ENCODE measurements at places on chromosomes 2 and 18.

- no peak for DNase-seq
These were observed at the start of gene ITGA6 for GRCh38 chr2:172427256-172427989. TSS of gene ITGA6 (plus strand) at chr2:172427586.

GRCh38 chr18:41965634-41966255 is 10.7 kb downstream of the PIK3C3 start:
- DNase-seq: no peak

DNA sequence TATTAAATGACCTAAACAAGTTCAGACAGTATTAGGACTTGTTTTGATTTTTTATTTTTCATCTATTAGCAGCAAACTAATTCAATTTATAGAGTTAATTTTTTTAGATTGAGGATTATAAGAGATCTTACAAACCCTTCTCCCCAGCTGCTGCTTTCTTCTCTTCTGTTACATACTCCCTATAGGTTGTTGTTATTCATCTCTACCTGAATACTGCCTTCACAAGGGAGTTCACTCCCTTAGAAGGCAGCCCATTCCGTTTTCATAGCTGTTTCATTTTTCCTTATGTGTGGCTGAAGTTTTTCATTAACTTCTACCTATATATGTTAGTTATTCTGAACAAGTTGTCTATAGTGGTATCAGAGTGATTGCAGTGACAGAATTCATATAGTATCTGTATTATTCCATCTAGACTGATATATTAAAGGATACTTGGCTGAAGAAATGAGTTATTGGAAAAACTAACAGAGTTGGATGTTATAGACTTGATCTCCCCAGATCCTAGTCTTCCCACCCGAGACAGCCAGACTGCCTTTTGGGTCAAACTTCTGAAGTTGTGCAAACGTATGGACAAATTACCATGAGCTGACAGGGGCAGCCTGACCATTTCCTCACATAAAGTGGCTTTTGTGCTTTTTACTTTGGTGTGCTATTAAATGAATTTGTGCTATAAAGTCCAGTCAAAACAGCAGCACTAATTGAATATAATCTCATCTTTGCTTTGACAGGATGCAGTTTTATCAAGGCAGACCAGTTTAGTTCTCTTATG is 8.7 kb downstream of the GLS start:
- DNase-seq: no peak

- DNase-seq: no peak
These were observed 1.9 kb upstream of the SPOPL start for GRCh38 chr2:138499684-138500083.

- DNase-seq: no peak
These were observed 35.1 kb downstream of the PMS1 start for GRCh38 chr2:189819297-189819704.

DNA sequence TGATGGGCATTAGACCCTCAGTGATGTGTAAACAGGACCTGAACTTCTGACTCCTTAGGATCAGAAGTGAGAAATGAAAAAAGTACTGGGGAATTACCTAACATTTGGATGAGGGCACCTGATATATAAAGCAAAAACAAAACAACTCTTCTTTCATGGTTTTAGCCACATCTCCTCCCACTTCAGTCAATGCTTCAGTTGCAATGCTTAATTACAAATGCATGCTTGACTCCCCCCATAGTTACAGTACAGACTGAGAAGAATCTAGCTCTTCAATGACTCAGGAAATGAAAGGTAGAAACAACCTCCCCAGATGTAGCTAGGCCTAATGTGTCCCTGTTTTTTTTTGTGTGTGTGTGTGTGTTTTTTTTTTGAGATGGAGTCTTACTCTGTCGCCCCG is 276.8 kb upstream of the POU3F3 start:
- no peak for DNase-seq

- no peak for DNase-seq
These were observed 59.8 kb downstream of the SNTG2 start for GRCh38 chr2:1010415-1010930.

DNA sequence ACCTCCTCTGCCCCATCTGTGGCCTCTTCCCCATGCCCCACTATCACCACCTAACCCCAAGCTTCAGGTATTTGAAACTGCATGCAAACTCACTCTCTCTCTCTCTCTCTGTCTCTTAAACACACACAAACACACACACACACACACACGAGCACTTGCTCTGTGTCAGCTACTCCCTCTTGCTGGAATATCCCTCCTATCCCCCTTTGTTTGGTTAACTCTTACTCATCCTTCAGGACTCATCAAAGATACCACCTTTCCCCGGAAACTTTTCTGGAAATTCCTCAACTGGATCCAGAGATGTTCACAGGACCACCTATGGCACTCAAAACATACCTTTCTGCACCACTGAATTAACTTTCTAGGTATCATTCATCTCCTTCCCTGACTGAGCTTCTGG is 222.8 kb upstream of the TMEM200C start:
- DNase-seq: no peak

- no peak for DNase-seq
These were observed 25.2 kb downstream of the FBXO36 start for GRCh38 chr2:229947544-229947943.

DNA sequence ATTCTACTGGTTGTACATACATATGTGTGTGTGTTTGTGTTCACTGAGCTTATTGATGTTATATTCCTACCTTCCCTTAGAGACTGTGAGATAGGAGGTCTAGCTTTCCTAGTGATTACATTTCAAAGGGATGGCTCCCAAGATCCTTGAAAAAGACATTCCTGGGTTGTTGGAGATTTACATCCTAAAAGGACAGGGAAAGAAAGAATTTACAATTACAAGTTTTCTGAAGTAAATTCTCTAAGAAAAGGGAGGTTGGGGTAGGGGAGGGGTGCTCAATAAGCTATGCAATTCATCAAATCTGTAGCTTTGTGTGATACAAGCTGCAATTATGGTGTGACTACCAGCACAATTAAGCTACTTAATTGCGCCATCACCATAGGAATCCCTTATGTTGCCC is 284.3 kb downstream of the NUP35 start:
- DNase-seq: no peak

GRCh38 chr2:64049633-64050220 is 30.5 kb upstream of the VPS54 start:
- no peak for DNase-seq

Measured in GOT3 (cell line).